Activated T-helper 1 cell treated with anti-CD3 and anti-CD28 coated beads, Interleukin-12 subunit alpha, Interleukin-12 subunit beta, Interleukin-2, Interleukin-4 antibody, amounts not matched to agents 30 ng/mL and 10 ng/mL and 1 ng/mL, durations not matched to agents 14 hours and 24 hours and 36 hours (primary cell): ENCODE measurements at places on chromosomes 5 and 9. TPM values are rescaled to one million over a fixed set of nuclear protein-coding genes. Genes with fewer than 3 reads are reported as not detected.
A peak's percentile ranks its signal among the peaks of the same experiment; 100 is the strongest.

GRCh38 chr5:150411245-150411979, 1.3 kb downstream of the CD74 start:
- H3K4me3 ChIP-seq = peak overlapping the region; percentile 91
- no peaks in the 10 kb centered on the region for H3K27me3 ChIP-seq
- H3K4me1 ChIP-seq = peaks cover 45% of the 10 kb centered on the region

CCL19 gene
- not detected in 2 replicates for total RNA-seq

- H3K27me3 ChIP-seq = peaks cover 70% of the 10 kb centered on the region
- peaks cover 11% of the 10 kb centered on the region for H3K36me3 ChIP-seq
- H3K4me1 ChIP-seq = peaks cover 36% of the 10 kb centered on the region
- DNase-seq = no peak
- H3K27ac ChIP-seq = no peak overlapping the region
Observed at GRCh38 chr5:135031813-135032694, 2.0 kb downstream of the PITX1 start.

DNA sequence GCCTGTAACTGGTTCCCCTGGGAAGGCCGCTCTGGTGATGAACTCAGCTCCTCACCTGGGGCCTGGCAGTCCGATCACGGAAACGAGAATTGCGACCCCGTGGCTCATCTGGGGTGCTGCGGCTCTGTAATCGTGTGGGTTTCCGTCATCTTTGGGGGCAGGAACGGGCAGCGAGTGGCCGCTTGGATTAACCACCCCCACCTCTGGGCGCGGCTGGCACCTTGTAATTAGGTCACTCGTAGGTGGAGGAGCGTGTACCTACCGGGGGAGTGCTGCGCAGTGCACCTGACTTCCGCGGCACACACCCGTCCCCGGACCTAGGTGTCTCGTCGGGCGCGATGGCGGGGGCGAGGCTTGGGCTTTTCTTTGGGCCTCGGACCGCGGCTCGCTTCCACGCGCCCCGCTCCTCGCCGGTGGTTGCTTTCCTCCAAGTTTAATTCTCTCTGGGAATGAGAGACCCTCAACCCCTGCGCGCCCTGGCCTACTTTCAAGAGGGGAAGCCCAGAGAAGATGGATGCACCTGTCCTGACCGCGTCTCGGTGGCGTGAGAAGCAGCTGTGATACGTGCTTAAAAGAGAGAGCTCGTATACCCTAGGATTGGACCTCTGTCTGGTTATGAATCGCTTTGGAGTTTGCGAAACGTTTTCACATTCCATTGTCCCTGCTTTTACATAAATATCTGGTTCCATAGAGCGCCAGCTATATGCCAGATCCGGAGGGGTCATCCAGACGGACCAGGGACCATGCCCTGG, 744 bp upstream of the PPP2CA start:
- H3K36me3 ChIP-seq = peaks cover 24% of the 10 kb centered on the region
- no peak for DNase-seq
- no peaks in the 10 kb centered on the region for H3K27me3 ChIP-seq
- peak overlapping the region; percentile 94 for H3K4me3 ChIP-seq
- peaks cover 45% of the 10 kb centered on the region for H3K4me1 ChIP-seq

DNA sequence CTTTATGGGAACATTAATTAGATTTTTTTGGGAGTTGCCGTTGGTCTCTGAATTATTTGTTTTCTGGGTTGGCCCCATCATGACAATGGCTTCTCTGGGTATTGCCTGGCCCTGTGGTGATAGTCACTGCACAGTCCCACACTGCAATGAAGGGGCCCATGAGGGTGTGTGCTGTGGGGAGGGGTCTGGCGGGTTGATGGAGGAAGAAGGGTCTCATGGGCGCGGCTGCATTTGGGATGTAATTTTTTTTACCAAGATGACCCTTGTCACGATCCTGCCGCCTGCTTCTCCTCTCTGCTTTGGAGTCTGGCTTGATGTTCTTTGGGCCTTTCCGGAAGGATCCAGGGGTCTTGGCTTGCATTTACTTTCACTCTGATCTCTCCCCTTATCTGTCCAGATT, 44.1 kb downstream of the WNK2 start:
- H3K4me3 ChIP-seq = no peak overlapping the region
- H3K36me3 ChIP-seq = no peaks in the 10 kb centered on the region
- peaks cover 6% of the 10 kb centered on the region for H3K27me3 ChIP-seq
- no peak overlapping the region for H3K27ac ChIP-seq
- DNase-seq = no peak
